NCI-H526 treated with DMSO at 0.1 percent for 48 hours (cell line): ENCODE measurements at places on chromosomes 6 and 20.

DNA sequence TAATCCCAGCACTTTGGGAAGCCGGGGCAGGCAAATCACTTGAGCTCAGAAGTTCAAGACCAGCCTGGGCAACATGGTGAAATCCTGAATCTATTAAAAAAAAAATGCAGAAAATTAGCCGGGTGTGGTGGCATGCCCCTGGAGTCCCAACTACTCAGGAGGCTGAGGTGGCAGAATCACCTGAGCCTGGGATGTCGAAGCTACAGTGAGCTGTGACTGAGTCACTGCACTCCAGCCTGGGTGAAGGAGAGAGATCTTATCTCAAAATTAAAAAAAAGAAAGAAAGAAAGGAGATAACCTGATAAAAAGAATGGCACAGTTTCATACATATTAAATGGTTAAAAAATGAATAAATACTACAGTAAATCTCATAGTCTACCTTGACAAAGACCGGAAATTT lies 123.6 kb upstream of the TNFAIP3 start:
- no peak for DNase-seq

- DNase-seq: no peak
Measured at GRCh38 chr6:1499777-1500176, 109.9 kb upstream of the FOXC1 start.

GRCh38 chr20:9052136-9052535 lies 16.8 kb upstream of the PLCB4 start:
- no peak for DNase-seq

DNA sequence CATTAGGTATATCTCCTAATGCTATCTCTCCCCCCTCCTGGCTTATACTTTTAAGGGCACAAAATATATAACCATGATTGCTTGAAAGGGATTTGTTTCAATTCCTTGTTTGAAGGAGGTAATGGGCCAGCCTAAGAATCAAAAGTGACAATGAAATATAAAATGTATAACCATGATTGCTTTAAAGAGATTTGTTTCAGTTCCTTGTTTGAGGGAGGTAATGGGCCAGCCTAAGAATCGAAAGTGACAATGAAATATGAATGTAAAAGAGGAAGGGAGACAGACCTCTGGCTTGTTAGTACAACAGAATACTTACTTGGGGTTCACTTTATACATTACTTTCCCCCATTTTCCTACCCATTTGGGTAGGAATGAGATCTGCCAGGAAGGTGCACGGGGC lies 55.5 kb downstream of the FOXC1 start:
- no peak for DNase-seq

DNA sequence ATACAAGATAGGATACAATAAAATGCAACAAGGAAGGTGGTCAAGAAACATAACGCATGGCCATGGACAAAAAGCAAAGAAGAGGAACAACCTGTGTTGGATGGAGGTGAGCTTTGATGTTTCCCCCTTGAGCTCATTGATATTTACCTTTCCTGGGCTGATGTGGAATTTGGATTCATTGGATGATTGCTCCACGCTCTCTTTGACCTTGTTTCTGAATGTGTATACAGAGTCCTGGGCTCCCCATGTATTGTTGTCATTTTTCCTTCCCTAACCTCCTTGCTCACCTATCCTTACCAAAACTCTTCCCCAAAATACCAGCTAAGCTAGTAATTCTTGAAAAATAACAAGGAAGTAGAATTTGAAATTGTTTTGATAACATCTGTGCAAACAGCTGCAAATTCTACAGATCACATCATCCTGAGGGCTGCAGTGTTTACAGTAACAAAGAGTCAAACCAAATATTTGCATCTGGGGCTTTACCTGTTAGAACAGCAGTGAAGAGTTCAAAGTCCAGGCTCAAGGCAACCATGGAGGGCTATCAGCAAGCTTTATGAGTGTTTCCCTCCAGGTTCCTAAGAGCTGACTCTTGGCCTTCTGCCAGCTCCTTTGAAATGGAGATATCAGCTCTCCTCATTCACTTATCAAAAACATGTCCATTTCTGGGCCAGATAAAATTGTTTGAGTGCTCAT lies 214.3 kb upstream of the MARCKS start:
- peak; percentile 98 for DNase-seq

DNA sequence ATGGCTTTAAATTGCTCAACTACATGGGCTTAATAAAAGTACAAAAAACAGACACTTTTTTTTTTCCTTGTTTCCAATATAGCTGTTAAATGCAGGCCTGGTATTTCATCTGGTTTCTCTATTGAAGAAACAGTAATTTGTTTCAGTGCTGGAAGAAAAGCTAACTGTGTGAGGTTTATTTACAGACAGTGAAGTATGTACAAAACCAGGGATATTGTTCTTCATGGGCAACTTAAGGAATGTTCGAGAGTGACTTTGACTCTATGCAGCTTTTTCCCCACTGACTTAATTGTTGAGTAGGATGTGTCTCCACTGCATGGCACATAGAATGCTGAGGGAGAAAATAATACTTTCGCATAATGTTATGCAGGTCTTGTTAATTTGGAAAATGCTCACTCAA lies 31.0 kb upstream of the PRL start:
- no peak for DNase-seq

DNA sequence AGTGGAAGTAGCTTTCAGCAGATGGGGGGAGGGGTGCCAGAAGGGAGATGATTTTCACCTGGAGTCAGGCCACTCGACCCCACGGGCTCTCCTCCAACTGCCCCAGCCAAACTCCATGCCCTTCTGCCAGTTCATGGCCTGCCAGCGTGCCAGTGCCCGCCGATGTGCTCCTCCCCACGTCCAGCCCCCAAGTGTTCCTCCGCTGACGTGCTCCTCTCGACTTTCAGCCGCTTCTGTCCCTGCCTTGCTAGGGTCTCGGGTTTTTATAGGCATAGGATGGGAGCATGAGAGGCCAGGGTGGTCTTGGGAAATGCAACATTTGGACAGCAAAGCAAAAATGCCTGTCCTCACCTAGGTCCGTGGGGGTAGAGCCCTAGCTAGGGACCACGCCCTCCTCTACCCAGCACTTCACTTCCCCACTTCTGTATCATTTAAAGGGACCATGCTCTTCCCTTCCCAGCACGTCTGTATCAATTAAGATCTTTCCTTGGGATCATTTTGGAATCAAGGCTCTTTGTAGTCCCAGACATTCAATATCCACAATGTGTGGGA lies 54.4 kb downstream of the PRND start:
- DNase-seq: no peak

DNA sequence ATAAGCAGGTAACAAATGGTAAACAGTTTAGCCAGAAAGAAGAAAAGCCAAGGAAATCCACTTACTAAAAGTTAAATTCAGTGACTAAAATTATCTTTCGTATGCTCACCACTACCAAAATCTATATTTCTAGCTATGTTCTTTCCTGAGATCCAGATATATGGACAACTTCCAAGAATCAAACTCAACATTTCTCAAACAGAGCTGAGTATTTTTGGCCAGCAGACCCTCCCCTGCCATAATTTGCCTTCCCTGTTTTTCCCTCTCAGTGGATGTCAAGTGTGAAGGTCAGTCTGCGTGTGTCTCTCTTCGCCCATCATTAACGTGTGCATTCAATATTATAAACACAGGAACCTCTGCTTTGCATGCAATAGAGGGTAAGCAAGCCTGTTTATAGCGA lies 42.0 kb downstream of the PRKN start:
- no peak for DNase-seq

DNA sequence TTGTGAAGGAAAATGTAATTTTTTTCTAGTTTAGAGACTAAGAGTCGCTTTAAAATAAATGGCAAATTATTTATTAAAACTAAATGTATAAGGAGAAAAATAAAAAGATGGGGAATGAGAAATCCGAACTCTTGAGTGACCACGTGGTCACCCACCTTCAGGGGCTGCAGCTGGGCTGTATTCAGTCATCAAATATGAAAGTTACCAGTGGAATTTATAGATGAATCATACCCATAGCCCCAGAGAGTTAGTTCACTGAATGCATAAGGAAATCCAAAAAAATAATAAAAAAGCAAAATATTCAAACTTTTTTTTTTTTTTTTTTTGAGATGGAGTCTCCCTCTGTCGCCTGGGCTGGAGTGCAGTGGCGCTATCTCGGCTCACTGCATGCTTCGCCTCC lies 947.7 kb upstream of the ADGRB3 start:
- no peak for DNase-seq

DNA sequence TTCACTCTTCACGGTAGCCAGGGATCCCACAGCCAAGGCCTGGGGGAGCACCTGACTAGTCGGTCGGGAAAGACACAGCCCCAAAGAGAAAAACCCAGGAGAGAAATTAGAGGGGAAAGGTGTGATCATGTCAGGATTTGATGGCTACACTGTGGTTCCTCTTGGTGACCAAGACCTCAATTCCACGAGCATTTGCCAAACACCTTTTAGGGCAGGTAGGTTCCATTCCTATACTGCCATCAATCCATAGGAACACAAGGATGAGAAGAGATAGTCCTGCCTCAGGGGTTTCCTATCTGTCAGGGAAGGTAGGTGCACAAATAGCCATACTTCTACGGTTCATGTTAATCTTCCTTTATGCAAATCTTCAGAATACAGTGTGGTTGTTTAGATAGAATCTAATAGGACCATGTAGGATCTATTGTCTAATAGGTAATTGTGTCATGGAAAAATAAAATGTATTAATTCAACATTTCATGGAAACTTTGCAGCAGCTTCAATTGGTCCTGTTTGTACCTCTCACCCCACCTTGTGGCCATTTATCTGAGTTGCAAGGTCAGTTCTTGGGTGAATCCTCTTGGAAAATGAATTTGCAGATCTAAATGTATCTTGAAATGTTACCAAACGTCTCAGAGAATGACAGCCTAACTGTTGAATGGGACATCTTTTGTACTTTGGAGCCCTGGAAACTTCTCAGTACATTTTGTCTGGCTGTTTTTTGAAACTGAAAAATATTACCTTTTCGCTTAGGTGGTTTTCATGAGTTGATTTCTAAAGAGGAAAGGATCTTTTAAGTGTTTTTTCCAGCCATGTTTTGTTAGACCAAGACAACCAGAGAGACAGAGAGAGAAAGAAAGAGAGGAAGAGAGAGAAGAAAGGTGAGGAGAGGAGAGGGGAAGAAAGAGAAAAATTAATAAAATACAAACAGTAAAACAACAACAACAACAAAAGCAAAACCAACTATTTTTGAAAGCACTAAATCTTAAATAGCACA lies 33.7 kb upstream of the IYD start:
- peak; percentile 17 for DNase-seq

- DNase-seq: no peak
Measured at GRCh38 chr20:7908905-7909304, 31.4 kb downstream of the HAO1 start.

GRCh38 chr6:136991646-136992045 lies 53.1 kb downstream of the IL20RA start:
- DNase-seq: no peak

DNA sequence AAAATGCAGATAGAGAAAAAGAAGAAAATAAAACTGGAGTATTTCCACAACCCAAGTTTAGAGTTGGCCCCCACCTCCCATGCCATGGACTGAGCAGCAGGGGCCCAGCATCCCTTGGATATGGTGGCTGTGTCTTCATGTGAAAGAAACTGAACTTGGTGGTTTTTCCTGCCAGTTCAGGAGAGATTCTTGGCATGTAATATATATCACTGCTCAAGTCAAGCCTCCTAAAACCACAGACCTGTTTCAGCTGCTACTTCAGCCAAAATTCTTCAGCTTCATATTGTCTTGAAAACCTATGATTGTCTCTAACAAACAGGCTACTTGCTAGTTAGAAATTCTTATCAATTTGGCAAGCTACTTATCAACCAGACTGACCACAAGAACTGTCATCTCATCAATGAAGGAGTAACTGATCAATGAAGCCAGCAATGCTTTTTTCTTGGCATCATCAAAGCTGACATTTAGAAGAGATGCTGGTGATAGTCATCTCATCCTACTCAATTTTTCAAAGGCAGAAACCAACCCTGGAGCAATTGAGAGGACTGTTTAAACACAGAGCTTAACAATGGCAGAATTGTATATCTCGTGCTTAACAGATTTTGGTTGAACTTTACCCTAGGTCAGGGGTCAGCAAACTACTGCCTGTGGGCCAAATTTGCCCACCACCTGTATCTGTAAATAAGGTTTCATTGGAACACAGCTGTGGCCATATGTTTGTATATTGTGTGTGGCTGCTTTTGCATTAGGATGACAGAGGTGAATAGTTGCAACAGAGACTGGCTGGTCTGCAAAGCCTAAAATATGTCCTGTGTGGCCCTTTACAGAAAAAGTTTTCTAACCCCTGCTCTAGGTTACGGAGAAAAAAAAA lies 10.4 kb upstream of the NOL7 start:
- DNase-seq: no peak

- DNase-seq: no peak
Measured at GRCh38 chr6:40247516-40248115, 313.4 kb upstream of the MOCS1 start.

- DNase-seq: no peak
Measured at GRCh38 chr6:170172392-170172791, 118.5 kb downstream of the DLL1 start.

DNA sequence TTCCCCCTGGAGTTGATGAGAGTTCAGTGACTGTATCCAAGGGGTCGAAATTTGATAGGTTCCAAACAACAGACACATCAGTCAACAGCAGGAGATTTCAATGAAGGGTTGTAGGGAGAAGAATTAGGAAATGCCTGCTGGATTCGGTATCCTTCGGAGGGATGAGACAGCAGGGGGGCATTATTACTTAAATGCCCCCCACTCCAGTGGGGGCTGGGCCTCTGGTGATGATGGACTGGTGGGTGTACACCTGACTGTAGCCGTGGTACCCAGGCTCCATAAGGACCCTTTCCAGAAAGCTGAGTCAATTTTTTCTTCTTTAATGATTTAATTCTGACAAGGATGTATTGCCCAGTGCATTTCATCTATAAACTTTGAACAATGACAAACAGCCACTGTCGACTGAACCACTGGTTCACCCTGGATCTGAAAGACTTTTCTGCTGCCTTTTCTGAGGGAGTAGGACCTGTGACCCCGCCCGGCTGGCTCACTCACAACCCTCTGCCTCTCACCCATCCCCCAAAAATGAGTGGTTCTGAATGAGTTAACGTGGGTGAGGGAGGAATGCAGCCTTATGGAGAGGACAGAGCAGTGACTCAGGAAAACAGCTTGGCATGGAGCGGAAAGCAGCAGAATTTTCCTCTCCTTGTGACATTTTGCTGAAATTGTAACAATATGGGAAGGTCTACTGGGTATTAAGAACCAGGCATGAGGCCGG lies 41.0 kb downstream of the ZMYND8 start:
- DNase-seq: no peak

GRCh38 chr20:24498641-24499040 lies 29.2 kb downstream of the SYNDIG1 start:
- DNase-seq: no peak

- no peak for DNase-seq
Measured at GRCh38 chr20:49724408-49725223, 10.9 kb upstream of the B4GALT5 start.

GRCh38 chr20:54219751-54220426 lies 12.0 kb downstream of the PFDN4 start:
- peak; percentile 8 for DNase-seq
